ENCODE measurements at places on chromosomes 6 and 20. TPM values are rescaled to one million over a fixed set of nuclear protein-coding genes. Genes with fewer than 3 reads are reported as not detected.

- DNase-seq = no peak
These were observed 79.5 kb upstream of the RNF217 start for GRCh38 chr6:124882579-124883393.

- peak; percentile 47 for DNase-seq
These were observed 719 bp upstream of the EDN1 start for GRCh38 chr6:12289365-12289919.

DNA sequence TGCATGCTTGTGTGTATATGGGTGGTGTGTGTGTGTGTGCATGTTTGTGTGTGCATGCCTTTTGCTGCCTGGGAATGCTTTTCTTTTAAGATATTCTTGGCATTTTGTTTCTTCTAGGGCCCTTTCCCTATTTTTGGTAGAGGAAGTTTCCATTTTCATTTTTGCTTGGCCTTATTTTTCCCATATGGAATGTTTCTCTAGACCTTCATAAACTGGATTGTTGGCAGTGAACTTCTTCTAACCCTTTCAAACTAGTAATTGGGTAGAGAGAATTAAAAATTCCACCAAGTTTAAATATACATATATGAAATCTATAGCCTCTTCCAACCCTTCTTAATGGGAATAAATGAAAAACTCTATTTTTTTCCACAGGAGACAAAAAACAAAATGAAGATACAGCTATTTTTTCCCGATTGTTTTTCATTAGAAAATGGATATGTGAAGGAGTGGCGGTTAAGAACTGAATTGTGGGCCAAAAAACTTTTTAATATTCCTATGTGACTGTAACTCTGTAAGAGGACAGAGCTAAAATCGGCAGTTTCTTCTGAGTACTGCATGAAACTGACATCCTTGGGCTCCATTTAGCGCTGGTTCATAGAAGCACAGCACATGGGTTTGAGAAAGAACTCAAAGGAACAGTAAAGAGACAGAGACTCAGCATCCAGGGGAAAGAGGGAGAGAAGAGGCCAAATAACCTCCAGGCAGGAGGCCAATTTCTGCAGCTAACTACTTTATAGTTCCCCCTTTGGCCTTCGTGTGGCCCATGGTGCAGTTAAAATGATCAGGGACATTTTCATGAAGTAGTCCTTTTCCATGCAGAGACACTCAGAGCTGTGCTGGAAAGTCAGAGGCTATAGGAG is 102.1 kb downstream of the TMEM170B start:
- DNase-seq = no peak

DNA sequence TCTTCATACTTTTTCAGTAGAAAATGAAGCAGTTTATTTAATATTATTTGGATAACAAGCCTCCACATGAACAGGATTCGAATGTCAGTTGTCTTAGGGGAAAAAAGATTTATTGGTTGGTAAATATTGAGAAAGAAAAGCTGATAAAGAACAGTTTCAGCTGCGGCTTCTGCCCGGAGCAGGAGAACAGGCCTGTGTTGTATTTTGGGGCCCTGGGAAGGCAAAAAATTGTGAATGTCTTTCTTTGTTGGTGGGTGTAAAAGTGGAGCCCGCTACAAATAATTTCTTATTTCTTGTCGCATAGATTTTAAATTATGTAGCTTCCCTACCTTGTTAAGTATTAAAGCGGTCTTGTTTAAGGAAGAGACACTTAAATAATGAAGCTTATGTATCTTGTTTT is 90.5 kb upstream of the PAX1 start:
- no peak for DNase-seq

- DNase-seq = no peak
These were observed 168.8 kb downstream of the EYA2 start for GRCh38 chr20:47063407-47063806.

DNA sequence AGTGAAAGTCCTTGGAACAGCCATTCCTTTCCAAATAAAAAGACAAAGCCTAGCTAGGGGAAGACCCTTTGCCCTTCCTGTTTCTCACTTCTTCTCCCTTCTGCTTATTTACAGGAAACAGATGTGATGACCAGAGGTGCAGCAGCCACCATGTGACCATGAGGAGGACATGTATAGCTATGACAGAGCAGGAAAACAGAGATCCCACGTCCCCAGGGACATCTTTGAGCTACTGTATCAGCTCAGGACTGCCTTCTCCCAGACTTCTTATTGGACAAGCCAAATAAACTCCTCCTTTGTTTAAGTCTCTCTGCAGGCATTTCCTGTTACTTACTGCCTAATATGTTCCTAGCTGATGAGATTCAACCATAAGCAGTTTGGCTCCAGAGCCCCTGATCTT is 133.1 kb upstream of the MLN start:
- DNase-seq = no peak

- DNase-seq = no peak
These were observed 37.0 kb downstream of the PLCG1 start for GRCh38 chr20:41174373-41174772.

GRCh38 chr6:1244941-1245340 is 67.0 kb upstream of the FOXQ1 start:
- no peak for DNase-seq

GRCh38 chr6:26021001-26021349 is 58.4 kb downstream of the TRIM38 start:
- DNase-seq = no peak

DNA sequence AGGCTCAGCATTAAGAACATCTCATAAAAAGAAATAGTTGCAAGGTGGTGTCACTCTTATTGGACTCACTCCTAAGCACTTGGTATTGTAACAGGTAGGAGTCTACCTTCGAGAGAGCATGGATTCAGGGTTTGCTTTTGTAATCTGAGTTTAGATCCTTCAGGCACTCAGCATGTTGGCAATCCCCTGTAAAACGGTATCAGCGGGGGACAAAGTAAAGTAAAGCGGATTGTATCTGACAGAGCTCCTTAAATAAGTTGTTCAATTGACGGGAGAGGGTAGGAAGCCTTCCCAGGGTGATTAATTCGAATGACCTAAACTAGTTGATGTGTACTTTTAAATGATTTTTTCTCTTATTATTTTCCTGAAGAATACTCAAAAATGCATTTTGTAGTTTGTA is 869.8 kb upstream of the EPHA7 start:
- no peak for DNase-seq

- DNase-seq = no peak
These were observed 47.7 kb upstream of the PLN start for GRCh38 chr6:118500130-118501015.

- DNase-seq = no peak
These were observed 227.7 kb downstream of the MEI4 start for GRCh38 chr6:77880501-77880900.

- DNase-seq = no peak
These were observed 290.3 kb upstream of the STXBP5 start for GRCh38 chr6:146913842-146914488.

GRCh38 chr6:93580446-93580845 is 161.1 kb upstream of the EPHA7 start:
- no peak for DNase-seq

GRCh38 chr6:127902933-127903332 is 2.1 kb upstream of the THEMIS start:
- DNase-seq = no peak

- DNase-seq = no peak
These were observed 203.9 kb upstream of the PRDM1 start for GRCh38 chr6:105882121-105882803.

DNA sequence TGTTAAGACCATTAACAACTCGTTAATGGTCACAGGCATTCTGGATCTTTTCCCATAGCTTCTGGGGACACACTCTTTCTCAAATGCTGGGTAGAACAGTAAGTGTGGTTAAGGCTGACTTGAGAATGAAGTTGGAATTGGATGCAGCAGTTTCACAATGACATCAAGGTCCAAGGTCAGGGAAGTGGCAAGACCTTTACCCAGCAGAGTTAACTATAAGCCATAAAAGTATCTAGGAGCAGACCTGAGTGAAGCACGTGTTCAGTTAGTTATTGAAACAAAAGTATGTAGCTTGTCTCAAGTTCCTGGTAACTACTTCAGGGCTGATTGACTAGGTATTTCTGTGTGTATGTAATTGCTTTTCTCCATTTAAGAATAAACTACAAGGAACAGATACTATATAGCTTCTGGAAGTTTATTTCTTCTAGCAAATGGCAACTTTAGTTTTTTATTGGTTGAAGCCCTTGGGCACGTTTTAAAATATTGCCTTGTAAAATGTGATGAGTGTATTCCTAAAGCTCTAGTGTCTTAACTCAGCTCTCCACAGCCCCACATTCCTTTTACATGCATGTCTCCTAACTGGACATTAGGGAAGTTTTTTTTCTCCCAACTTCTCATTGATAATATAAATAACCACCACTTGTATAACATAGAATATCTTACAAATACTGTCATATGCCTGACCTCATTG is 479.0 kb upstream of the CITED2 start:
- no peak for DNase-seq

GRCh38 chr20:19935842-19936241 is 81.3 kb upstream of the NAA20 start:
- DNase-seq = no peak

GRCh38 chr6:26008470-26008869 is 45.9 kb downstream of the TRIM38 start:
- no peak for DNase-seq

DNA sequence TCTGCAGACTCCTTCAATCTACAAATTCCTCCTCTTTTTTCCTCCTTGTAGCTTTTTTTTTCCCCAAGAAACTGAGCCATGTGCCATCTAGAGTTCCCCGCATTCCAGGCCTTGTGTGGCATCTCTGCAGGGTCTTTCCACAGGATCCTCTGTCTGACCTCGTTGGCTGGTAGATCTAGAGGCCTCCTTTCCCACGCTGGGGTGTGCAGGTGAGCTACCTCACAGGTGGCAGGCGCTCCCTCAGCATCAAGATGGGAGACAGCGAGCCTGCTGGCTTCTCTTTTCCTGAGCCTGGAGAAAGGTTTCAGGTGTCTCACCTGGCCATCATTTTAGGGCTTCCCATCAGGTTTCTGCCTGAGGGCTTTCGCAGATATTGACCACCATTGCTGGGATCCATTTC is 9.6 kb upstream of the NELFCD start:
- no peak for DNase-seq

DNA sequence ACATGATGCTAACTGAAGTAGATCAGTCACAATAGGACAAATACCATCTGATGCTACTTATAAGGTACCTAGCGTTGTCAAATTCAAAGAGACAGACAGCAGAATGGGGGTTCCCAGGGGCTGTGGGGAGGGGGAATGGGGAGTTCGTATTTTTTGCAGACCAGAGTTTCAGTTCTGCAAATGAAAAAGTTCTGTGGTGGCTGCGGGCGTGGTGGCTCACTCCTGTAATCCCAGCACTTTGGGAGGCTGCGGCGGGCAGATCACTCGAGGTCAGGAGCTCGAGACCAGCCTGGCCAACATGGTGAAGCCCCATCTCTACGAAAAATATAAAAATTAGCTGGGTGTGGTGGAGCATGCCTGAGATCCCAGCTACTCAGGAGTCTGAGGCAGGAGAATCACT is 68.1 kb downstream of the SLC22A23 start:
- DNase-seq = no peak

DNA sequence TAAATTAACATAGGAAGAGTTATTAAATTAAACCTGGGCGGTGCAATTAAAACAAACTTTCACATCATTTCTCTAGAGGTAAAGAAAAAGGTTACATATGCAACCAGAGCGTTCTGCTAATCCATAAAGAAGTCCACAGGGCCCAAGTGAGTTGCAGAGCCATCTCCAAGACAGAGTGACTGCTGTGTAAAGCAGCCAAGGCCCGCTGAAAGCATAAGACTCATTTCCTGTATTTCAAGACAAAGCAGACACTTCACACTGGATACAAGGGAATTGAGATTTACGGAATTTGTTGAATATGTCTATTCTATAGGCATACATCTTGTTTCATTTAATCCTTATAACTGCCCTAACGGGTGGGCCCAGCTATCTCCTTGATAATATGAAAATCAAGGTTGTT is 422.8 kb downstream of the CBLN4 start:
- no peak for DNase-seq

DNA sequence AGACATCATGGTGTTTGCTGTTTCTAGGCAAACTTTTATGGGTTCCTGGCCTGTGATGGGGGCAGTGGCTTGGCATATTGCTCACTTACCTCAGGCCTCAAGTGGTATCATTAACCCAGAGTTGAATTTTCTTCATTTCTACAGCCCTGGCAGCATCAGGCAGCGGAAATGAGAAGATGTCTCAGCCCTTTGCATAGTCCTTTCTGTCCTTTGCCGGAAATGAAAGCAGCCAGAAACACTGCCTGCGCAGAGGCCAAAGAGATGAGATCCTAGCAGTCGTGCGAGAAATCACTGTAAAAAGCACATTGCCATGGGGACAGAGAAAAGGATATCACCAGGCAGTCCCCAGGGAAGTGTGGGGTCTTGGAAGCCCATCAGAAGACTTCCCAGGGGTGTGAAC is 37.4 kb upstream of the KCNG1 start:
- no peak for DNase-seq

The ZNF391 gene
- 7.9 TPM for total RNA-seq

The RPL10A gene
- 2,044 TPM for total RNA-seq

The MUC21 gene
- total RNA-seq = not detected

The EYA2 gene
- total RNA-seq = not detected

The GPX5 gene
- total RNA-seq = not detected

The C20orf141 gene
- total RNA-seq = not detected

The SIGLEC1 gene
- 0.62 TPM for total RNA-seq

The SNX21 gene
- 1.3 TPM for total RNA-seq

The EPB41L2 gene
- total RNA-seq = 22.0 TPM

The FHL5 gene
- not detected for total RNA-seq

The BFSP1 gene
- total RNA-seq = not detected

All from naive thymus-derived CD8-positive, alpha-beta T cell (primary cell).